Hippocampal formation (tissue), 2 donors: ENCODE measurements at places on chromosomes 5 and 9.

DNA sequence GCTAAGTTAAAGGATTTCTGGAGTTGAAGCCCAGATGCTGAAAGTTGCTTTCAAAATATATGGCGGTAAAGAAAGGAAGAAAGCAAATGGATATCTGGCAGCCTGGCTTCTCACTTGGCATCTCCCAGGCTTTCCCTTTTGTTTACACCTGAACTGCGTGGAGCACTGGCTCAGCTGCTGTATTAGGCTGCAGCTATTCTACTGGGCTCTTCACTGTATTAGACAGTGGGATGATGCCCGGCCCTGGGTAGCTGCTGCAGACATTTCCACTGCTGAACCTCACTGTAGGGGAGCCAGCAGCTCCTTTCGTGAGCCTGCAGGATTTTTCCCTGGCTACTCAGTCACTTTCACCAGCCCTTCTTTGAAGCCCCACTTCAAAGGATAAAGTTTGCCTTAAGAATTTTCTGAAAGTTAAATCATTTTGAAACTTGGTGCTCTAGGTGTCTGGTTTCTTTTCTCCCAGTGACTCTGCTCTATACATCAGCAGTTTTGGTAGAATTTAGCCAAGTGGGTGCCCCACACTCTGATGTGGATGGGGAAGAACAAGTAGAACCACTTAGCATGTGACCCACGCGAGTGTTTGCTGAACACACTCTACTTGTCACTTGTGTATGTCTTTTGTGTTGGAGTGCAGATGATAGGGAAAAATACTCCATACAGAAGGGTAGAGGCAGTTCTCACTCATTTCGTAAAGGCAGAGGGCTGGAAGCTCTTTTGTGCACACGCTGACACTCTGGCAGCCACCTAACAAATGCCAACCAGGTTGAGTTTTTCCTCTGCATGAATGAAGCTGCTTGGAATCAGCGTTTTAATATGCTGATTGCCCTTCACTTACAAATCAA, 49.9 kb downstream of the C9orf152 start:
- DNase-seq = no peak

- DNase-seq = no peak
Observed at GRCh38 chr9:108668938-108669335, 186.8 kb downstream of the ACTL7B start.

DNA sequence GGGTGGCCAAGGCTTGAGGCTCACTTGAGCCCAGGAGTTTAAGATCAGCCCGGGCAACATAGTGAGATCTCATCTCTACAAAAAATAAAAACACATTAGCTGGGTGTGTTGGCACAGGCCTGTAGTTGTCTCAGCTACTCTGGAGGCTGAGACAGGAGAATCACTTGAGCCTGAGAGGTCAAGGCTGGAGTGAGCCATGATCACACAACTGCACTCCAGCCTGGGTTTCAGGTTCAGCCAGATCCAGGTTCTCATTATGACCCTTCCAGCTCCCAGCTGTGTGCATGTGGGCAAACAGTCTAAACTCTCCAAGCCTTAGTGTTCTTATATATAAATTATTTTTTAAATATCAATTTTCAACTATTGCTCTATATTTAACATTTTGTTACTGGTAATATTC, 67.9 kb downstream of the ALDH7A1 start:
- no peak for DNase-seq

DNA sequence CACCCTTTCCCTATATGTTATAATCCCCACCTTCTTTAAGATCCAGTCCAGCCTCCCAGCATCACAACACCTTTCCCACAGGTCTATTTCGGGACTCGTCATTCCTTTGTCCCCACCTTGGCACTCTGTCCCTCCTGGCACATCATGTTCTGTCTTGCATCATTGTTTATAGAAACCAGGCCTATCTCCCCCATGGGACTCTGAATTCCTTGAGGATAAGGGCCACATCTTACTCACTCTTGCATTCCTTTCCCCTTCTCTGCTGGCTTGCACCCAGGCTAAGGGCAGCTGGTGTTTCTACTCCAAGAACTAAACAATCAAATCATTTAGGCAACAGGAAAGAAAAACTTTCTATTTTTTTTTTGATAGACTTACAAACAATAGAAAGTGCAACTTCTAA, 205.7 kb downstream of the AGTPBP1 start:
- no peak for DNase-seq

DNA sequence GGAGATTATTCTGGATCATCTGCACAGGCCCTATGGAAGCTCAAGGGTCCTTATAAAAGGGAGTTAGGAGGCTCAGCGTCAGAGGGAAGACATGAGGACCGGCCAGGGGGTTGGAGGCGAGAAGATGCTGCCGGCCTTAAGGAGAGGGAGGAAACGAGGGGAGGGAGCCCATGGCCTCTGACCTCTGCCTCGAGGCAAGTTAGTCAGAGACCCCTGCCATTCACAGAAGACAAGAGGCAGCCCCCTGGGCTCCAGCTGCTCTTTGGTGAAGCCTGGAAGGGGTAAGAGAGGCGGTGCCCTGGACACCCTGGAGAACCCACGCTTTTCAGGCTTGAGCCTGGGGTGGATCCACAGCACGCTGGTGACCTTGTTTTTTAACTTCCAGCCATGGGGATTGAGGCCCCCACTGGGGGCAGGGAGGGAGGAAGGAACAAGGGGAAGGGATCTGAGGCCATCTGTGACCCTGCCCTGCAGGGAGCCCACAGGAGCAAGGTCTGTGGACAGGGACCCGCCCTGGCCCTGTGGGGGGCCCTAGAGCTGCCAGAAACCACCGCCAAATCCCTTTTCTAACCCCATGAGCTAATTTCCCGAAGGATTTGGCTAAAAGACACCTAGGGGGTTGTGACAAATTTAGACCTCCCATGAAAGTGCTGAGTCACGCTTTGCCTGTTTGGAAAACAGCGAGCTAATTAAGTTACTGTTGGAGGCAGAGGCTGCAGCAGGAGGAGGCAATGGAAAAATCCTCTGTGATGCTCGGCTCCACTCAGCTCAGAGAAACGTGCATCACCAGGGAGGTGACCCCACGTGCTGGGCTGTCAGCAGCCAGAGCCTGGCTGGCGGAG, 49.7 kb downstream of the OLFM1 start:
- no peak for DNase-seq

DNA sequence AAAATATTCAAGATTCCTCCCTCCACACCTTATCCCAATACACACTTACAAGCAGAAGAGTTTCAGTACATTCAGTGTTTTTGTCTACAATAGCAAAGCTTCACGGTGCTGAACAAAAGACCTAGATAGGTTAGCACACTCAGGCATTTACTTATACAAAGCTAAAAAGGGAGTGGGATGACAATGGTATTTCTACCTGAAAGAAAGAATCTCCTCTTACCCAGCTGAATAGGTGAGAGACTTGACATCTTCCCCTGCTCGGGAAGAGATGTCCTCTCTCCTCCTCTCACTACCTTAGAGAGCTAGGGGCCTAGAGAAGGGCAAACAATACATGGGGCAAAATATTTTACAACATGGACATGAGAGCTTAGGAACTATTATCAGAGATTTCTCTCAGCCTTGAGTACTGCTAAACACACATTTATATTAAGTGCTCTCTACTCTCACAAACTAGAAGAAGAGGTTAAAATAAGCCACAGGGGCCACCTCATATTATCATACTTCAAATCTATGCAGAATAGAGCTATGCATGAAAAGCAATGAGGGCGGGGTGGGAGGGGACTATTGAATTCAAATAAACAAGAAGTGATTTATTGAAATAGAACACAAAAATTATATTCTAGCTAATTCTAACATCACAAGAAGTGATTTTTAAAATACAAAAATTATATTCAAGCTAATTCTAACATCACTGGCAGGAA, 38.6 kb upstream of the RNF38 start:
- no peak for DNase-seq

DNA sequence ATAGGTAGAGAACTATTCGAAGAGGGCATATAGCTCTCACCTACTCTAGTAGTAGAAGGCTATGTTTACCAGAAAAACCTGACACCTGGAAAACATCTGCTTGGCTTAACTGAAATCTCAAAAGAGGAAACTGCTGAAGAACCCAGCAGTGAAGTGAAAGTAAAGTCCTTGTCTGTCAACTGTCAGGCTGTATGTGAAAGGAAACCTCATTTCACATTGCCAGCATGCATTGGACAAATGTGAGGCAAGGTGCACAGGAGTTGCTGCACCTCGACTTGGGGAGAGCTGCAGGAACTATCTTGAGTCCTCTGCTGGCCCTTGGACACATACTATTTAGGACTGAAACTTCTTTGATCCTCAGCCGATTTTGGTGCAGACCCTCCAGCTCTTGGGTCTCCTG, 53.3 kb downstream of the NREP start:
- DNase-seq = no peak

- no peak for DNase-seq
Observed at GRCh38 chr5:65262096-65262495, 219.6 kb downstream of the ADAMTS6 start.

DNA sequence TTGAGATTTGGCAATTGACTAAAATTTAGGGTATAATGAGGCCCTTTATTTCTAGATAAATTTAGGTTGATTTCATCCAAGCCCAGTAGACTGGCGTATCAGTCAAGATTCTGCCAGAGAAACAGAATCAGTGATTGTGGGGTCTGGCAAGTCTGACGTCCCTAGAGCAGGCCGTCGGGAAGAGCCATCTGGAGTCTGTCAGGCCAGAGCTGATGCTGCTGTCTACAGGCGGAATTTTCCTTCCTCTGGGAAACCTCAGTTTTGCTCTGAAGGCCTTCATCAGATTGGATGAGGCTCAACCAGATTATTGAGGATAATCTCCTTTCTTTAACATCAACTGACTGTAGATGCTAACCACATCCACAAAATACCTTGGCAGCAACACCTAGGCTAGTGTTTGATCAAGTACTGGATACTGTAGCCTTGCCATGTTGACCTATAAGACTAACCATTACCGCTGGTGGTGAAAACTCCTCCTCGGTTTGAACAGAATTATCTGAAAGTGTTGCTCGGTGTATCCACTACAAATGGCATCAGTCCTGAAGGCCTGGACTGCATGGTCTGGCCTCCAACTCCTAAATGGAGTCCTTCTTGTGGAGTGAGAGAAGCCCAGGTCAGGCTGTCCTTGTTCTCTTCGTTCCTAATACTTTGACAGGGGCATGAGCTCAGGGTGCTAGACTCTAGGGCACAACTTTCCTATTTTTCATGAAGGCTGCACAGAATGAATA, 83.2 kb upstream of the ANKH start:
- no peak for DNase-seq

DNA sequence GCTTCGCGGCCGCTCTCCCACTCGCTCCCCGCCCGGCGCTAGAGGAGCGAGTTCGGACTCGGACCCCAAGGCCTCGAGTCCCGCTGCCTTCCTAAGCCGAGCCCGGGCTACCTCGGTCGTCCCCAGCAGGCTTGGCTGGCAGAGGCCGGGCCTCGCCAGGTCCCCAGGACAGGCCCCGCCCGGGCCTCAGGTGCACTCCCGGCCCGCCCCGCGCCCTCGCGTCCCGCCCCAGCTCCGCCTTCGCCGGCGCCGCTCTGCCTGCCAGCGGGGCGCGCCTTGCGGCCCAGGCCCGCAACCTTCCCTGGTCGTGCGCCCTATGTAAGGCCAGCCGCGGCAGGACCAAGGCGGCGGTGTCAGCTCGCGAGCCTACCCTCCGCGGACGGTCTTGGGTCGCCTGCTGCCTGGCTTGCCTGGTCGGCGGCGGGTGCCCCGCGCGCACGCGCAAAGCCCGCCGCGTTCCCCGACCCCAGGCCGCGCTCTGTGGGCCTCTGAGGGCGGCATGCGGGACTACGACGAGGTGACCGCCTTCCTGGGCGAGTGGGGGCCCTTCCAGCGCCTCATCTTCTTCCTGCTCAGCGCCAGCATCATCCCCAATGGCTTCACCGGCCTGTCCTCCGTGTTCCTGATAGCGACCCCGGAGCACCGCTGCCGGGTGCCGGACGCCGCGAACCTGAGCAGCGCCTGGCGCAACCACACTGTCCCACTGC, at the start of gene SLC22A5:
Gene SLC22A5, plus strand, starts transcription at position 237 of the 707 bp plus-strand sequence. Its CDS starts 263 bp downstream, at position 500.
- peak; percentile 43 for DNase-seq

DNA sequence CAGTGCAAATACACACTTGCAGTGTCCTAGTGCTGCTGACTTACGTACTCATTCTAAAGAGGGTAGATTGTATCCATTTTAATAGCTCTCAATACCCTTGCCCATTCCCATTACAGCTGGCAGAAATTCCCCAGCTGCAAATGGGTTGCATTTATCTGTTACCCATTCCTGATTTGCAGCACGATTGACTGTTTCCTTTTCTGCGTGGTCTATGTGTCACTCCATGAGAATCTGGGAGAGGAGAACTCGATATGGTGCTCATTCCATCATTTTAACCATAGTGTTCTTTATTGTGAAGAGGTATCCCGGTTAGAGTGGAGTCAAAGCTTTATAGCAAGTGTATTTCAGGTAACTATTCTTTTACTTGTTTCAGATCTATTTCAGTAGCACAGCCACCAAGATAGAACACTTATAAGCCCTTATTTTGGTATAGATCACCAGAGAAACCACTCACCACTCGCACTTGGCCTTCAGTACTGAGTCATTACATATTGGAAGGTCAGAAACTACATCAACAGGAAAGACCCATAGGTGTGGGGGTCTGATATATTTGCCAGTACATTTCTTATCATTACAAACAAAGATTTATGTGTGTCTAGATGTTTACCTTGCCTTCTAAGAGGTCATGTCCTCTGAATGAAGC, 139.5 kb downstream of the MUSK start:
- DNase-seq = no peak

- DNase-seq = no peak
Observed at GRCh38 chr9:128026255-128026772, 40.8 kb downstream of the NAIF1 start.

DNA sequence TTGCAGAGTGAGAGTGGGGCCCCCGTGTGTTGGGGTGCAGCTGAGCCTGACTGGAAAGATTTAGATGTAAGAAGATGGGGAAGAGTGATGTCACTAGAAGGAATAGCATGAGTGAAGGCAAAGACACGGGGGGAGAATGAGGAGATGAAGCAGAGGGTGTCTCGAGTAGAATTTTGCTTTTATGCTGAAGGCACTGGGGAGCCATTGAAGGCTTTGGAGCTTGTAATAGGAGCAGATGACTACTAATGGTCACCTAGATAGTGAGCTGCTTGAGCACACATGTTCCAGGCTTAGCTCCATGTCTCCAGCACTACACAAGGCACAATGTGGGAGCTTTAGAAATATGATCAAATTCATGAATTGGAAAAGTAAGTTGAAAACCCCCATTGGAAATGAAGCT, 32.1 kb downstream of the COL15A1 start:
- DNase-seq = no peak

DNA sequence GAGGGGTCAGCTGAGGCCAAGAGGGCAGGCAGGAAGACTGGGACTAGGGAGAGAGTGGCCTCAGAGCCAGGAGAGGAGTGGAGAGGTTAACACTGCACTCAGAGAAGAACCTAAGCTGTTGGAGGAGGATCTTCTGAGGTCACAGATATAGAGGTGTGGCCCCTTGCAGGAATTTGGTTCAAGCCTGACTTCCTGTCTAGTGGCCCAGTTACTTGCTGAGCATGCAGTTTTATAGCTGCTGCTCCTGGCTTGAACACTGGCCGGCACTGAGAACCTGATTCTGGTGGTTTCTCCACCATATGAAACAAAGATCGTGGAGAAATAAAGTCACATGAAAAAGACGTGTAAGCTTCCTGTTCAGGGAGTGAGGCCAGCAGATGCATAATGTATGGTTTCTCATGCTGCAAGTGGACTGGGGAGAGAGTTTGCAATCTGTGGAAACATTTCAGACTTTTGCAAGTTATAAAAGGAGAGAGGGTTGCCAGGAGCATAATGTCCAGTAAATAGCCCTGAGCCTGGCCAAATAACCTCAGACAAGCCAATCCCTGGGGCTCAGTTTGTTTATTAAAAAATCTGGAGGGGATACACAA, 82.6 kb downstream of the GALNT10 start:
- DNase-seq = no peak
